RWPE2 (cell line): ENCODE measurements at places on chromosomes 6 and 20.

GRCh38 chr6:142537612-142538478 lies 236.0 kb downstream of the ADGRG6 start:
- no peak for DNase-seq

DNA sequence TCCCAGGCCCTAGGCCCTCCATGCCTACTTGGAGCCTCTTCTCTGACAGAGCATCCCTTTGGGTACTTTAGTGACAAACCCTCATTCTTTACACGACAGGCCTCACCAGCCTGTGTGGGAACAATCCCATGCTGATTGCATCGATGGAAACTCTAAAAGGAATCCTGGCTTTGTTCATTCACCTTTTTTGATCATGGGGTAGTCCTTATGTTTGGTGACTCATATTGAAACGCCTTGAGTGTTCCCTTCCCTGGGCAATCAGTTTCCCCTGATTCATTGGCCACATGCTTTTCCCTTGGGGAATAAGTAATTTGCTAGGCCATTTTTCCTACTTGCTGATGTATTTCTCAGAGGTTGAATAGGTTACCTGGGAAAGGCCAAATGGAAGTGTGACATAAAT lies 14.7 kb upstream of the TNFAIP3 start:
- DNase-seq: no peak

DNA sequence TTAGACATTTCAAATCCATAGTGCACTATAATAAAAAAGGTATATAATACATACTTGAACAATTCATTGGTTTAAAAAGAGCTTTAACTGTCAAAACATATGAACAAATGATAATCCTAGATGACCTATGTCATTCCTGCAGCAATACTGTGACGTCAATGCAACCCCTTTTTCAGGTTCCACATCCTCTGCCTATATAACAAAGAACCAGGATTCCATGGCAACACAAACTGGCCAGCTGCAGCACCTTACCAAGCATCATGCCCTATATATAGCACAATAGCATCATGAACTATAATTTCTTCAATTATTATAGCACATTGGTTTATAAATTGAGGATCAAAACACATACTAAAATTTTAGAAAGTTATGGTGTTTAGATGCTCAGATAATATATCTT lies 578 bp upstream of the PTCHD4 start:
- DNase-seq: no peak

GRCh38 chr6:30321692-30322388 lies 4.9 kb upstream of the TRIM39 start:
- DNase-seq: no peak

DNA sequence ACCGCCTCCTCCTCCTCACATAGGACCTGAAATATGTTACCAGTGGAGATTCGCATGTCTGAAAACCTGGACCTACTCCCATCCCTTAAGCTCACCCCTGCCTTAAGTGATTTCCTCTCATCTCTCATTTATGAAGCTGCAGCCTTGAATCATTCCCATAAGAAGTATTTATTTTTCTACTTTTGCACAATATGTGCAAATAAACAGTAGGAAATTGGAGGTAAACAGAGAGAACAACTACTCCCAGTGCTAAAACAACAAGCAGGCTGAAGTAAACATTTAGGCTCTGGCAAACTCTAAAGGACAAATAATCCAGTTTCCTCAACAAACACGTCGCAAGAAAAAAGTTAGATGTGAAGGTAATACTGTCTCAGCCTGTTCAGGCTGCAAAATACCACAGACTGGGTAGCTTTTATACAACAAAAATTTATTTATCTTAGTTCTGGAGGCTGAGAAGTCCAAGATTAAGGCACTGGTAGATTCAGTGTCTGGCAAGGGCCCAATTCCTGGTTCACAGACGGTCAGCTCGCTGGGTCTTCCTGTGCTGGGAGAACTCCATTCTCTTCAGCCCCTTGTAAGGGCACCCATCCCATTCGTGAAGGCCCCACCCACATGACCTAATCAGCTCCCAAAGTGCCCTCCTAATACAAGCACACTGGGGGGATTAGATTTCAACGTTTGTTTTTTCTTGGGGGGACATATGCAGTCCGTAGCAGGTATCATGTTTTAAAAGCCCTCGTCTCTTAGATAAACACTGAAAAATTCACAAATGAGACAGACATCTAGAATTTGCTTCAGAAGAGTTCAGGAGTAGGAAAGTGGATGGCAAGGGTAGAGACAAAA lies 15.6 kb downstream of the SPATA2 start:
- DNase-seq: no peak

- no peak for DNase-seq
Measured at GRCh38 chr6:94052749-94053148, 633.4 kb upstream of the EPHA7 start.

DNA sequence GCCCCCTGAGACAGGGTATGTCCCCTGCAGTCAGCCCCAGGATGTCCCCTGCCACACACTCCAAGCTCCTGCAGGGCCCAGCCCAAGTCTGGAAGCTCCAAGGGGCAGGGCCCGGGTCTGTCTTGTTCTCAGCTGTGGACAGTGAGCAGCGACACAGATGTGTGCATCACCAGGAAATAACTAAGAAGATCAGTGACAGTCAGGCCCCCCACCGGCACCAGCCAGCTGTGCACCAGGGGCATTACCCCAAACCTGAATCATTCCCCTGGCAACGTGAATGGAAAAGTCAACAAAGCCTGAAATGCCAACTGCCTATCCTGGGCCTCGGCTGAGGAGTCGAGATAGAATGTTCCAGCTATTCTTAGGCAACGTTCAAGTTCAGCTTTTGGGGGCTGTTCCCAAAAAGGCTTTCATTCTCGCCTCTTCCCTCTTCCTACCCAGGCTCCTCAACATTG lies 105.0 kb downstream of the PREX1 start:
- peak; percentile 73 for DNase-seq

DNA sequence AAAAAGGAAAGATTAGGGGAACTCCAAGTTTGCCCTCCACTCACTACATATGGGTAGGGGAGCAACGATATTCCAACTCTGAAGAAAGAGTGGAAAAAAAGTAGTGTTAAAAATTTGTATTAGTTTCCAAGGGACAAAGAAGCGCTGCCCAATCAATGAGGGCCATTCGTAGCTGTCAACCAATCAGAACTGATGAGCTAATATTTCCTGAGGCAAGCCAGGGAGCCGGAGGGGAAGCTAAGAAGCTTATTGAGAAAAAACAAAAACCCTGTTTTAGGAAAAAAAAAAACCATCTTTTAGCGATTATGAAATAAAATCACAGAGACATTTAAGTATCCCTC lies 59.5 kb downstream of the TRIM38 start:
- DNase-seq: no peak

GRCh38 chr6:44797746-44798145 lies 410.2 kb downstream of the CDC5L start:
- DNase-seq: no peak

- DNase-seq: no peak
Measured at GRCh38 chr6:4280031-4280430, 144.7 kb upstream of the ECI2 start.

DNA sequence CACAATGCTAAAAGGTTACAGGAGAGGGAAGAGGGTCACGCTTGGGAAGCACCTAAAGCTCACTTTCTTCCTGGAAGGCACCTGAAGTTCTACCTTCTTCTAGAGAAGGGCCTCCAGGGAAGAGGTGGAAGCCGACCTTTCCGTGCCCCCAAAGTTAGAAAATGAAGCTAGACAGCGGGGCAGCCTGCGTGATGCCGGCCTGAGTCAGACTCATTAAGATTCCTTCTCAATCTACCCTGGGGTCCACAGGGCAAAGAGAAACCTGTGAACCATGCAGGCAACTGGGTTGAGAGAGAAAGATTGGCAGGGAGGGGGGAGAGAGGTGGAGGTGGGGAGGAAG lies 54.8 kb upstream of the CCDC167 start:
- DNase-seq: no peak

GRCh38 chr6:116531675-116532570 lies 13.6 kb downstream of the TRAPPC3L start:
- no peak for DNase-seq

- no peak for DNase-seq
Measured at GRCh38 chr6:48917233-48917632, 545.8 kb downstream of the MMUT start.

GRCh38 chr20:45011108-45011526 lies 44.8 kb downstream of the STK4 start:
- DNase-seq: no peak

- no peak for DNase-seq
Measured at GRCh38 chr6:158046201-158047126, 64.8 kb downstream of the SYNJ2 start.

GRCh38 chr6:101398716-101399615 lies 5.5 kb downstream of the GRIK2 start:
- DNase-seq: no peak

DNA sequence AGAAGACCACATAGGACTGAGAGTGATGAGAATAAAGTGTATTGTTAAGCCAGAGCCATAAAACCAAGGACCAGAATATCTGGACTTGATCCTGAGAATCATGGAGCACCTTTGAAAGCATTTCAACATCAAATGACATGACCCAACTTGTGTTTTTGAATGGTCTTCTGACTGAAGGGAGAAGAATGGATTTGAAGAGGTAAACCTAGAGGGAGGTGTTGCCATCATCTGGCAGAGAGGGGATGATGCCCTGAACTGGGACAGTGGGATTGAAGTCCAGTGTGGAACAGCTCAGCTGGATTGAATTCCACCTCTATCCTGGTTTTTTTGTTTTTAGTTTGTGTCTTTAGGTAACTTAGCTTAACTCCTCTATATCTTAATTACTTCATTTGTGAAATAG lies 570.0 kb downstream of the TBC1D32 start:
- no peak for DNase-seq

DNA sequence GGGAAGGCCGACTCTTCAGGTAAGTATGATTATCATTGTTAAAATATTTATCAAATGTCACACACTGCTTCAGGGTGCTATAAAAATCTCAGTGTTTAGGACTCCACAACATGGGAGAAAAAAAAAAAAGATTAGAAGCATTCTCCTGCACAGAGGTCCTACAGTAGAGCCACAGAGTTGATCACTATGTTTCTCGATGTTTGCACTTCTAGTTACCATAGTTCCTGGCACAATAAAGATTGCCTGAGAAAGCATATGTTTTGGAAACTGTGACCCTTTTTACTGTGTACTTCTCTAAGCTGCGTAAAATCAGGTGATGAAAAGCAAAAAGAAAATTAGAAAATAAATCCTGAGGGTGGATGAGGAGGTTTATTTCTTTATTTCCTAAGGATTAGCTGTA lies 269.9 kb upstream of the SYNCRIP start:
- no peak for DNase-seq

GRCh38 chr20:26163890-26164289 lies 467.2 kb upstream of the ZNF337 start:
- DNase-seq: no peak

- no peak for DNase-seq
Measured at GRCh38 chr6:34656378-34657036, 40.1 kb downstream of the ILRUN start.
